Fibroblast of skin of back (primary cell): ENCODE measurements at places on chromosomes 1 and 21.
A peak's percentile ranks its signal among the peaks of the same experiment; 100 is the strongest.

GRCh38 chr1:224544346-224545110 is 71.6 kb upstream of the CNIH3 start:
- DNase-seq, result peak; percentile 77

GRCh38 chr1:21491488-21492355 is 17.5 kb upstream of the ALPL start:
- peak; percentile 50 for DNase-seq

GRCh38 chr1:30696831-30697230 is 26.6 kb downstream of the MATN1 start:
- no peak for DNase-seq

DNA sequence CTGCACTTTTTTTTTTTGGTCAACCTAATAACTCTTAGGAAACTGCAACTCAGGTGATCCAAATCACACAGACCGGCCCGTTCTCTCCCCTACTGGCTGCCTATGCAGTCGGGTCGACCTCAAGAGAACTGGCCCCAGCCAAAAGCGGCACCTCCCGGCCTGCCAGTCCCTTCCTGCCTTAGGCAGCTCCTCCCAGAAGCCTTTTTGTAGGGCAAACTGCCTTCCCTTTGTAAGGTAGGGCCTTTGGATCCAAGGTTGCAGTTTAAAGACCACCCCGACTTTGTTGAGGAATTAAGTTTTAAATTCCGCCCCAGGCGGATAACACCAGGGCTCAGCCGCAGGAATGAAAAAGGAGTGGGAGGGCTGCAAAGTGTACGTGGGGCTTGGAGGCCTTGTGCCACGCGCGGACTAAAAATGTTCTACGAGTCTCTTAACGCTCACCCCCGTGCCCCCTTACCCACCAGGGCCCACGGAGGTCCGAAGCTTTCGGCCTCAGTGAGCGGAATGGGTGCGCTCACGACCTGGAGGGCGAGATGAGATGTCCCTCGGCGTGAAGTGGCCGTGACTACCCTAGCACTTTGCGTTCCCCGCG is 642 bp upstream of the ST3GAL3 start:
- DNase-seq, result no peak

GRCh38 chr1:153546371-153546770 is 765 bp upstream of the S100A4 start:
- DNase-seq, result no peak

DNA sequence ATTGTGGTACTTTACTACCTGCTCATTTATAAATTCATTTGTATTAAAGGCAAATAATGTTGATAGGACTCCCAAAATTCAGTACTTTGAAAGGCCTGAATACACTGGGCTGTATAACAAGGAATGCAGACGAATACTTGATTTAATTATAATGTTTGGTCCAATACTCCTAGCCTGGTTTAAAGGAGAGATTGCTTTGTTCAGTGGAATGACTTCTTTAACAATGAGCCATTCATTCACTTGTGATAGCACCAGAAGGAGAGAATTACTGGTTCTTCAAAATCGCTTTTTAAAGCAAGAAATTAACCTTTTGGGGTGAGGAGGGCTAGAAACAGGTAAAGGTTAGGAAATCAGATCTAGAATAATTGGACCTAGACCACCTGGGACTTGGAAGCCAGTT is 28.3 kb upstream of the ENAH start:
- no peak for DNase-seq

GRCh38 chr1:53278298-53278725 is 40.0 kb upstream of the MAGOH start:
- DNase-seq, result peak; percentile 24
